Hindlimb muscle (tissue), 1 donor: ENCODE measurements at places on chromosomes 1 and 21. TPM values are rescaled to one million over a fixed set of nuclear protein-coding genes. Genes with fewer than 3 reads are reported as not detected.

Gene LRRC71
- polyA plus RNA-seq, result 0.83 TPM

Gene SPATA21
- polyA plus RNA-seq, result 0.30 TPM

Gene RUSC1
- 28.0 TPM for polyA plus RNA-seq

Gene ZNF648
- polyA plus RNA-seq, result not detected

Gene CNR2
- polyA plus RNA-seq, result 0.05 TPM

Gene IFNLR1
- 0.12 TPM for polyA plus RNA-seq

Gene RNU1-3
- not detected for polyA plus RNA-seq

Gene TSPAN1
- polyA plus RNA-seq, result not detected

Gene SLAMF6
- 0.31 TPM for polyA plus RNA-seq

Gene FMO1
- polyA plus RNA-seq, result 7.0 TPM
